ENCODE measurements at places on chromosomes 3 and 15.

DNA sequence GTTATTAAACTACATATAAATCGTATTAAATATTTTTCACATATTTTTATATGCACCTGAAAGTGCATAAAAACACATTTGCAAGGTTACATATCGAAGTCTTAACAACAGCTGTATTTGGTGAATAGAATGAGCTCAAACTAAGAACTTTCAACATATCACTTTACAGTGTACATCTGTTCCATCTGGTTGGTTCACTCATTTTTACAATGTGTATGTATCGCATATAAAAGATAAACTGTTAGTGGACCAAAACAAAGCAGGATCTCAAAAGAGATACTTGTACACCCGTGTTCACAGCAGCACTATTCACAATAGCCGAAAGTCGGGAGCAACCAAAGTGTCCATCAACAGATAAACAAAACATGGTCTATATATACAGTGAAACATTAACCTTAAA is 55.8 kb downstream of the TBL1XR1 start:
- no peaks in the 10 kb centered on the region for H3K27me3 ChIP-seq
- no peak overlapping the region for H3K27ac ChIP-seq
- H3K4me3 ChIP-seq, result no peak overlapping the region
- DNase-seq, result no peak
- no peaks in the 10 kb centered on the region for H3K4me1 ChIP-seq
- H3K36me3 ChIP-seq, result 0 out of 2 replicates have a peak, but pooled peaks cover 4% of the 10 kb centered on the region

DNA sequence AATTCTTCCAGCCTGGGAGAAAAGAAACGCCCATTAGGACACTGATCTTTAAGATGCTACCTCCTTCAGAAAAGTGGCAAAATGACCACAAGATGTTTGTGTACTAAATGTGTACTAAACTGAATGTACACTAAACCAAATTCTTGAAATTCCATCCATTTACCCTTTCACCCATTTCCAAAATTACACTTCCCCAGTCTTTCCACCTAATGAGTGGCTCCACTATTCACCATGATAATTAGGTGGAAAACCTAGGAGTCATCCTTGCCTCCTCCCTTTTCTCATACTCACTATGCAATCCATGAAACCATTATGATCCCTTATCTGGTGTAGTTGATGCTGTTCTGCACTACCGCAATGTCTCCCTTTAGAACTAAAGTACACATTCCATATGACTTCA is 452.1 kb upstream of the THBS1 start:
- H3K36me3 ChIP-seq, result no peaks in the 10 kb centered on the region
- H3K27ac ChIP-seq, result peak overlapping the region; percentile 95
- H3K27me3 ChIP-seq, result no peaks in the 10 kb centered on the region
- peaks cover 71% of the 10 kb centered on the region for H3K4me1 ChIP-seq

DNA sequence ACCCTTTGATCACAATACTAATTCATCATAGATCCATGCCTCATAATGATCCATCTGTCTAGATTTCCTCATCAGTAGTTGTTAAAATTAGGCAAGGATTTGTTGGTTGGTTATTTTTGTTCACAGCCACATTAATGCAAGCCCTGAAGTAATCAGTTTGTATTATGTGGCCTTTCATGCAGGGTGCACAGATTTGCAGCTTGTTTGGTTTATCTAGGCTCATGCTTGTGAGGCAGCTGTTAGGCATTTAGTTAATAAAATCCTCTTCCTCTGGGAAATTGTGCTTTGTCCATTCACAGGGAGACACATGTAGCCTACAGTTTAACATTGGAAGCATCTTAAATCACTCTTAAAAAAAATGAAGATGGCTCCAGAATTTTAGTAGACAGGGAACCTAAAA is 162.8 kb upstream of the ZNF385D start:
- H3K4me3 ChIP-seq, result no peak overlapping the region
- no peak overlapping the region for H3K27ac ChIP-seq
- peaks cover 5% of the 10 kb centered on the region for H3K4me1 ChIP-seq
- no peak for DNase-seq

DNA sequence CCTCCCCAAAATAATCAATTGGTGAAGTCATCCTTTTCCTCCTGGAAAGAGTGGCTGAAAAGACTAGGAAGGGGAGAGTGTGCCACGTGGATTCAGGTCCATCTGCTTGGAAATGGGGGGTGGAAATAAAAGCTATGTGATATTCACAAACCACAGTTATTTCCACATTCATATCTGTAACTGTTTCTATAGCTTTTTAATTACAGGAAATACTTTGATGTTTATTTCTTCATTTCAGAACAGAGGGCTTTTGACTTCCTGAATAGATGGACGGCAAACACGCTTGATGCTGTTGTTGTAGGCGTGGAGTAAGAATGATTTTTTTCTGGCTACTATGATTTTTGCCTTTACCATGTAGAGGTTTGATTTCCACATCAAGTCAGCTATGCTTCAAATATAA is 10.1 kb downstream of the AADACL2 start:
- no peaks in the 10 kb centered on the region for H3K4me1 ChIP-seq
- H3K36me3 ChIP-seq, result no peaks in the 10 kb centered on the region
- no peak overlapping the region for H3K4me3 ChIP-seq
- DNase-seq, result no peak
- no peaks in the 10 kb centered on the region for H3K27me3 ChIP-seq

- DNase-seq, result no peak
- H3K4me3 ChIP-seq, result no peak overlapping the region
- no peak overlapping the region for H3K27ac ChIP-seq
- peaks cover 6% of the 10 kb centered on the region for H3K27me3 ChIP-seq
- H3K36me3 ChIP-seq, result no peaks in the 10 kb centered on the region
- no peaks in the 10 kb centered on the region for H3K4me1 ChIP-seq
These were observed 533.1 kb downstream of the TBL1XR1 start for GRCh38 chr3:176663837-176664831.

- no peaks in the 10 kb centered on the region for H3K4me1 ChIP-seq
- H3K27me3 ChIP-seq, result no peaks in the 10 kb centered on the region
- H3K4me3 ChIP-seq, result no peak overlapping the region
- DNase-seq, result no peak
These were observed 153.4 kb downstream of the FBLN2 start for GRCh38 chr3:13702286-13702685.

GRCh38 chr3:12139111-12139511 is 19.6 kb downstream of the TIMP4 start:
- no peak for DNase-seq
- no peak overlapping the region for H3K4me3 ChIP-seq
- peaks cover 7% of the 10 kb centered on the region for H3K4me1 ChIP-seq

GRCh38 chr15:99076555-99077308 is 28.1 kb upstream of the SYNM start:
- H3K27me3 ChIP-seq, result no peaks in the 10 kb centered on the region
- H3K4me1 ChIP-seq, result no peaks in the 10 kb centered on the region
- no peak for DNase-seq
- no peaks in the 10 kb centered on the region for H3K36me3 ChIP-seq

GRCh38 chr15:31106495-31107300 is 5.2 kb upstream of the TRPM1 start:
- H3K36me3 ChIP-seq, result no peaks in the 10 kb centered on the region
- no peak overlapping the region for H3K4me3 ChIP-seq
- no peaks in the 10 kb centered on the region for H3K27me3 ChIP-seq
- H3K27ac ChIP-seq, result no peak overlapping the region

GRCh38 chr3:25678581-25678980 is 13.9 kb upstream of the TOP2B start:
- H3K4me1 ChIP-seq, result no peaks in the 10 kb centered on the region
- H3K27ac ChIP-seq, result no peak overlapping the region
- no peaks in the 10 kb centered on the region for H3K27me3 ChIP-seq

GRCh38 chr15:82663186-82663600 is 16.0 kb upstream of the CPEB1 start:
- no peaks in the 10 kb centered on the region for H3K4me1 ChIP-seq
- DNase-seq, result no peak
- no peak overlapping the region for H3K4me3 ChIP-seq
- H3K27ac ChIP-seq, result no peak overlapping the region

- DNase-seq, result no peak
- peak overlapping the region; percentile 88 for H3K27ac ChIP-seq
- peaks cover 63% of the 10 kb centered on the region for H3K36me3 ChIP-seq
- no peaks in the 10 kb centered on the region for H3K27me3 ChIP-seq
- H3K4me3 ChIP-seq, result peak overlapping the region; percentile 86
These were observed 5.0 kb downstream of the NR2F2 start for GRCh38 chr15:96335411-96336024.

DNA sequence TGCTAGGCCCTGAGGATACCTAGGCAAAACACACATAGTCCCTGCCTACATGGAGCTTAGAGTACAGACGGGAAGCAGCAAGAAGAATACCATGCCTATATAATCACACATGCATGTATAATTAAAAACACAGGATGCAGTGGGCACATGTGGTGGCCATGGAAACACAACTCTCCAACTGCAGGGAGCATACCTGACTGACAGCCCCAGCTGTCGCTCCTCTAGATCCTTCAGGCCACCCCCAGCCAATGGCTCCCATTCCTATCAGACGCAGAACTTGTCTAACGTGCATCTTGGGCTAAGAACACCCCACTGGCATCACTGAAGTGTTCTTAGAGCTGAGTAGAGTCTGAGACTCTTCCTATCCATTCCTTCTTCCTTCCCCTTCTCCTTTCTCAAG is 125.5 kb upstream of the FRMD4B start:
- H3K4me1 ChIP-seq, result peaks cover 27% of the 10 kb centered on the region
- no peak for DNase-seq
- H3K36me3 ChIP-seq, result 0 out of 2 replicates have a peak, but pooled peaks cover 8% of the 10 kb centered on the region
- no peak overlapping the region for H3K4me3 ChIP-seq

GRCh38 chr3:137854533-137855261 is 90.6 kb downstream of the SOX14 start:
- no peaks in the 10 kb centered on the region for H3K4me1 ChIP-seq
- no peak for DNase-seq
- no peaks in the 10 kb centered on the region for H3K36me3 ChIP-seq
- H3K27ac ChIP-seq, result no peak overlapping the region
- H3K4me3 ChIP-seq, result no peak overlapping the region
- H3K27me3 ChIP-seq, result peaks cover 1% of the 10 kb centered on the region

GRCh38 chr3:3842356-3842755 is 43.1 kb downstream of the LRRN1 start:
- no peaks in the 10 kb centered on the region for H3K36me3 ChIP-seq
- no peaks in the 10 kb centered on the region for H3K27me3 ChIP-seq
- no peaks in the 10 kb centered on the region for H3K4me1 ChIP-seq
- no peak overlapping the region for H3K4me3 ChIP-seq
- H3K27ac ChIP-seq, result no peak overlapping the region

DNA sequence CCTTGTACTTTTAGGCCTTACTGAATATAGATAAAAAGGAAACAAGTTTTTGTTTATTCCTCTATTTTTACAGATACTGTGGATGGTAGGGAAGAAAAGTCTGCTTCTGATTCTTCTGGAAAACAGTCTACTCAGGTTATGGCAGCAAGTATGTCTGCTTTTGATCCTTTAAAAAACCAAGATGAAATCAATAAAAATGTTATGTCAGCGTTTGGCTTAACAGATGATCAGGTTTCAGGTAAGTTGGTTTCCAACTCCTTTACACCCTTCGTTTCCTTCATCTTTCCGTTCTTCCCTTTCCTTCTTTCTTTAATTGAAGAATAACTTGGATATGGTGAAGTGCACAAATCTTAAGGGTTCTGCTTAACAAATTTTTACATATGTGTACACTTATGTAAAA is 23.1 kb downstream of the TFG start:
- H3K4me1 ChIP-seq, result no peaks in the 10 kb centered on the region
- DNase-seq, result no peak
- no peaks in the 10 kb centered on the region for H3K27me3 ChIP-seq

DNA sequence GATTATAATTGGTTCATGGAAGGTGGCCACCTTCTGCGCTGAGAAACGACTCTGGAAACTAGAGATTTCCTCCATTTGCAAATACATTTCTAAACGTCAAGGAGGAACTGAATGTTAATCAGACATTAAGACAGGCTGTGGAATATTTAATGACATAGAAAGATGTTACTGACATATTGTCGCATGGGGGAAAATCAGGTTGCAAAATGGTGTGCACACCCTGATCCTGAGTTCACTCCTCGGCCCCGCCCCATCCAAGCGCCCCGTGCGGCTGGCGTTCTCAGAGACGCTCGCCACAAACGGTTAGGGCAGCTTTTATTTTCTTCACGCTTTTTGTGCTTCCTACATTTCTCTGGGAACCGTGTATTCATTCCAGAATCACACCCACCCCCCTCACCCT is 10.7 kb downstream of the H1-8 start:
- no peaks in the 10 kb centered on the region for H3K36me3 ChIP-seq
- H3K4me3 ChIP-seq, result no peak overlapping the region
- DNase-seq, result no peak
- no peaks in the 10 kb centered on the region for H3K4me1 ChIP-seq
- H3K27ac ChIP-seq, result no peak overlapping the region
- no peaks in the 10 kb centered on the region for H3K27me3 ChIP-seq

DNA sequence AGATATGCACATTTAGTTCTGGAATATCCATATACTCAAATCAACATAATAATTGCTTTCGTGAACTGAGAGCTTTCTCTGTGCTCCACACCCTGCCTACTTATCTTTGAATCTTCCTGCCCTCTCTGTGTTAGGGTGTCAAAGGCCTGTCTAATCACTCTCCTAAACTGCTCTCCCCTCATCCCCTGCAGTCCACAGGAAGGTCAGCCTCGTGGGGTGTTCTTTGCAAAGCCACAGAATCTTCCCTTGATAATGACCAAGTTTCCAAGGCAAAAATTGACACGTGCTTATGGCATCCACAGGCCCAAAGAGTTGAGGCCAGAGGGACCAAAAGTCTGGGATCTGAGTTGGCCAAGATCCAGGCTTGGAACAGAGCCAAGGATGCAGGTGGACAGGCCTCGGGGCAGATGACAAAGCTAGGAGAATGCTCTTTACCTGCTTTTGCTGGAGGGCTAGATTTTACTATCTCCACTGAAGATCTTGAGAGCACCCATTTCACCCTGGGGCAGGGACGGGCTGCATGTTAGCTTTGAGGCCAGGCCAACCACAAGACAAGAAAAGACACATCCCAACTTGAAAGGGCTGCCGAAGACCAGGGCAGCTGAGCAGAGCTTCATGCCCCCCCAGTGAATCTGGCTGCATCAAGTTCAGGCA is 20.4 kb downstream of the BHLHE40 start:
- H3K27me3 ChIP-seq, result no peaks in the 10 kb centered on the region
- H3K4me1 ChIP-seq, result peaks cover 45% of the 10 kb centered on the region
- no peak overlapping the region for H3K4me3 ChIP-seq
- no peaks in the 10 kb centered on the region for H3K36me3 ChIP-seq
- H3K27ac ChIP-seq, result no peak overlapping the region

GRCh38 chr15:76976572-76977270 is 18.2 kb upstream of the PSTPIP1 start:
- no peaks in the 10 kb centered on the region for H3K4me1 ChIP-seq
- H3K27me3 ChIP-seq, result no peaks in the 10 kb centered on the region
- DNase-seq, result no peak
- no peaks in the 10 kb centered on the region for H3K36me3 ChIP-seq
- H3K4me3 ChIP-seq, result no peak overlapping the region

DNA sequence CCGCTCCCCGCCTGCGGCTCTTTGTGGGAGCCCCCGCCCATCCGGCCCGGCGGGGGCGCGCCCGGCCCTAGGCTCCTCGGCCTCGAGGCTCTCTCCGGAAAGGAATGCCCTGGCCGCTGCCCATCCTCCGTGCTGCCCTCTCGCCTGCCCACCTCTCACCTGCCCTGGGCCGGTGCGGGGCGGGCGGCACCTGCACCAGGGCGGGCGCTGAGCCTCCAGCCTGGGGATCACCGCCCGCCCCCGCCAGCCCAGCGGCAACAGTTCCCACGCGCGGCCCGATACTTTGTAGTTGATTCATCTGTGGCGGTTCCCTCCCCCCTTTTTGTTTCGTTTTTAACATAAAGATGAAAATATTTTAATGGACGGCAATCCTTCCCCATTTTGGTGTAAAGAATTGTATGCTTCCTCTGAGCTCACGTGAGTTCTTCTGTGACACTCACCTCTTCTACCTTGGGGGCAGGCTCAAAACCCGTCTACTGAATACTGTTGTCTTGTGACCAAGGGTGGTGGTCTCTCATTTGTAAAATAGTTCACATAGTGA is 1.9 kb downstream of the KLF13 start:
- H3K4me3 ChIP-seq, result peak overlapping the region; percentile 62
- no peak for DNase-seq
- no peaks in the 10 kb centered on the region for H3K27me3 ChIP-seq
- H3K36me3 ChIP-seq, result 0 out of 2 replicates have a peak, but pooled peaks cover 5% of the 10 kb centered on the region
- H3K27ac ChIP-seq, result peak overlapping the region; percentile 82
- H3K4me1 ChIP-seq, result no peaks in the 10 kb centered on the region
